ENCODE measurements at places on chromosomes 2 and 18.
A peak's percentile ranks its signal among the peaks of the same experiment; 100 is the strongest.

DNA sequence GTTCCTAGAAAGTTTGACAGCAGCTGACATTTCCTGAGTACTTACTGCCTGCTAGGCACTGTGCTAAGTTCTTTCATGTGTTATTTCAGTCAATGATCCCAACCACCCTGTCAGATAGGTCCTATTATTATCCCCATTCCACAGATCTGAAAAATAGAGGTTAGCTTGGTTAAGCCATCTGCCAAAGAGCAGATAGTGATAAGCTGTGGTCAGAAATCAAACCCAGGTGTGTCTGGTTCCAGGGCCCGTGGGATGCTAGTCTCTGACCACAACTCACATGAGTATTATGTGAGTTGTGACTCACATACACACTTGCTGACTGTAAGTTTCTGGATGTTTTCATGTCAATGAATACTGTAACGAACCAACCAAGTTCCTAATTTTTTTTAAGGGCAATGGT is 132.0 kb upstream of the APCDD1 start:
- DNase-seq = no peak

DNA sequence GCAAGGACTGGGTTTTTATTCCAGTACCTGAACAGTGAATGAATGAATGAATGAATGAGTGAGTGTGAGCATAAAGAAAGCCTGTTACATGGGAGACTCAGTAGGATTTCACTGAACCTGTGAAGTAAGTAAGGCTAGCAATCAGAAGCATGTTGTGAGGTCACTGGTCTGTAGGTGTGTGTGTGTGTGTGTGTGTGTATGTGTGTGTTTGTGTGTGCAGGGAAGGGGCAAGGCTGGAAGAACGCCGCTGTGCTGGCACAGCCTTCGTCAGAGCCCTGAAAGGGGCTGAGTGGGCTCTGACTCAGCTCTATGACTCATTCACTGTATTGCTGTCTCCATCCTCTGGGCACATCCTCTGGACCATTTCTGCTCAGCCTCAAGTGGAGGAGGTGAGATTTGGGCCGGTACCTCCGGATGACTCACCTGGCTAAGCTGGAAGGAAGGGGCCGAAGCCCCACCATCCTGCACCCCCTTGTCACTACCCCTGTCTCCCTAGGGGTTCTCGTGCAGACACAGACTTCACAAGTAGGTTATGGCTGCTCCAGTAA is 51.4 kb upstream of the MRPL33 start:
- DNase-seq = peak; percentile 78

GRCh38 chr18:13619505-13620205 is 106.7 kb downstream of the FAM210A start:
- DNase-seq = no peak

GRCh38 chr2:195813421-195813820 is 156.4 kb downstream of the SLC39A10 start:
- no peak for DNase-seq

DNA sequence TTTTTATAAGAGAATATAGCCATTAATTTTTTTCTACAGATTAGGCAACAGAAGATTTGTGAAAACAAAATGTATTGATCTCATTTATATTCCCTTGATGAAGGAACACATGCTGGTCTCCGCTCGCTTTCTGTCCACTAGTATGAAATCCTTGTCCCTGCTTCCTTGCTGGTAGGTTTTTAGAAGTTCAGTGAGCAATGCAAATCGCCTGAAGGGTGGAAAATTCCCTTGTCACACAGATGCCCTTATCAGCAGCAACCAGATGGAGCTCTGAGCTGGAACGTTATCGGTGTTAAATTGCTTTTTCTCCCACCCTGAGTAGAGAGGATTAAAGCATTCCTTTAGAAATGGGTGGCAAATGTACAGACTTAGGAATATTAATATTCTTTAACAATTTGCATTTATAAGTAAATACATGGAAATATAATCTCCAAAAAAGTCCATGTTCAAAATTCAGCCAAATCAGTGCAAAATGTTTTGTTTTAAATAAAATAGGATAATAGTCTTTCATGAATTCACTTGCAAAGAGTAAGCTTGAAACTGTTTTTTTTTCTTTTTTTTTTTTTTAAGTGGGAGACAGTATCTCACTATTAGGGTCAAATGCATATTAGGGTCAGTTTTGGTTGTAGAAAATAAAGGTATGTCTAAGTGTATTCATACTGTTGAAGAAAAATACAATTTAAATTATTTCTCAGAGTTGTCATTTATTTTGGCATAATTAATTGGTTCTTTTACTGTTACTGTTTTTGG is 164.0 kb upstream of the MYO3B start:
- no peak for DNase-seq
